Caco-2 (cell line): ENCODE measurements at places on chromosomes 3 and 15.
A peak's percentile ranks its signal among the peaks of the same experiment; 100 is the strongest.

GRCh38 chr15:80523746-80524145, 119.6 kb downstream of the ARNT2 start:
- DNase-seq: no peak

DNA sequence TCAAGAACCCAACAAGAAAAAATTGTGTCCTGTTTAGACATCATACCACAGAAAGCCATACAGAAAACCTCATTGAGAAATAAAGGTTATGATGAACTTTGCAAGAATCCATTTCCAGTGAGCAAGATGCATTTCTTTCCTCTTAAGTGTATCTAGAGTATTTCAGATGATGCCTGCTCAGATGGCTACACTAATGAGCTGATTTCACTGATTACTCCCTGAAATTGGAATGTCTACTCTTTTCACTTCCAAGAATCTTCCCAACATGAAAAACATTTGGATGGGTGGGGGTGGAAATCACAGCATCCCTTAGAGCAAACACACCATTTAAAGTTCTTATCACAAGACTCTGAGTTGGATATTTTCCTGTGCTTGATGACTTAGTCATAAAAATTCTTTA, 41.4 kb upstream of the IL12A start:
- DNase-seq: no peak

GRCh38 chr15:64527263-64527984, 67.0 kb downstream of the ZNF609 start:
- DNase-seq: no peak

- no peak for DNase-seq
These were observed 318.5 kb downstream of the TBC1D5 start for GRCh38 chr3:17423786-17424536.

DNA sequence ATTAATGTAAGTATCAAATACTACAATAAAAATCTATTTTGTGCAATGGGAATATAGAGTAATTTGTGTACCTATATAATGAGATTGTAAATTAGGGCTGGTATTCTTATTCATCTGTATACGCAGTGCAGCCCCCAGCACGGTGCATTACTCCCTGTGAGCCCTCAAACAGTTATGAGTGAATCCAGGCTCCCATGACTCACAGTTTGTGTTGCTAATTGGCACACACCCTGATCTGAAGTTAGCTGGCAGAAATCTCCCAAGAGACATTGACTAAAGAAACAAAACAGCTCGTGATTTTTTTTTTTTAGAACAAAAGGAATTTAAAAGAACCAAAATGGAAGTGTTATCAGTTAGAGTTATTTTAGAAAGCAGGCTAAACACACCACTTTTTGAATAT, 15.7 kb downstream of the GK5 start:
- DNase-seq: no peak

DNA sequence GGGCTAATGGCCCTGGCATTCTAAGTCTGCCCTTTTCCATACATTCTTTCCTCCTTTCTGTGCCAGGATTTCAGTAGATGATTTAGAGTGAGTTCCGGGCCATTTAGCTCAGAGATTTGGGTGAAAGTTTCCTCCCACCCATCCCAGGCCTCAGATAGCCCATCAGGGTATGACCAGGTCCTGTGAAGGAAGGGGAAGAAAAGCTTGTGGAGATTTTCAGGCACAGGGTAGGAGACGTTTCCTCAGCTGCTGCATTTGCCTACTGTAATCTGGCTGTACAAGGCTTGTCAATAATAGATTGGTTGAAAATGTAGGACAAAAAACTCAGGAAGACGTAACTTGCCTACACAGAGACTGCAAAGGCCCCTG, 63.2 kb upstream of the BCL6 start:
- no peak for DNase-seq

- DNase-seq: no peak
These were observed 87.5 kb upstream of the DAZL start for GRCh38 chr3:16692486-16693344.

GRCh38 chr3:60085649-60086048, 1035.8 kb upstream of the CFAP20DC start:
- DNase-seq: no peak

GRCh38 chr15:100691321-100691720, 88.9 kb downstream of the ASB7 start:
- DNase-seq: no peak

- peak; percentile 66 for DNase-seq
These were observed 199.6 kb upstream of the GADL1 start for GRCh38 chr3:31094048-31094447.

DNA sequence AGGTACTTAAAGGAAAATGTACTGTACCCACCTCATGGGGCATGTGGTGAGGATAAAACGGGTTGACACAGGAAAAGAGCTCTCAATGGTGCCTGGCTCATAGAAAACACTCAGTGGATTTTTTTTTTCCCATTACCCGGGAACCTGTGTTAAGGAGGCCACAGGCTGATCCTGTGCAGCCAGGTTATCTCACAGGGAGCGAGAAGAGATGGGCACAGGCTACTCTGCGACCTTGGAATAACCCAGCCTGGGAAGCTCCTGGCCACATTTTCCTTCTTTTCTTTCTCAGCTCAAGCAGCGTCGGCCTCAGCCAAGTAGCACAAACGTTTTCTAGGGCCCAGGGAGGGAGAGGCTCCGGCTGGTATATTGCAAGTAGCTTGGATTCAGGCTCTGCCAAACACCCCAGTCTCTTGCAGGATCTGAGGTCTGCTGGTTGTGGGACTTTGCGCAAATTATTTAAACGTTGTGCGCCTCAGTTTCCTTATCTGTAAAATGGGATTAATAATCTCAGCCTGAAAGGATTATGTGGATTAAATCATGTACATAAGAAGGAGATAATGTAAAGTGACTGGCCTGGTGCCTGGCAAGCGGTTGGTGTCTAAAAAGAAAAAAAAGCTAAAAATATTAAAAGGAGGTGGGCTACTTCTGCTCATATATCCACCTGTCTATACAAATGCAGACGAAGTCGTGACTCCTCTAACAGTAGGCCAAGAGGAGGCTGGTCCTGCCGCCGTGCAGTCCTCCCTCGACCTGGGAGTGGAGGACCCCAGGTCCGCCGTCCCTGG, 2.2 kb downstream of the FURIN start:
- no peak for DNase-seq

DNA sequence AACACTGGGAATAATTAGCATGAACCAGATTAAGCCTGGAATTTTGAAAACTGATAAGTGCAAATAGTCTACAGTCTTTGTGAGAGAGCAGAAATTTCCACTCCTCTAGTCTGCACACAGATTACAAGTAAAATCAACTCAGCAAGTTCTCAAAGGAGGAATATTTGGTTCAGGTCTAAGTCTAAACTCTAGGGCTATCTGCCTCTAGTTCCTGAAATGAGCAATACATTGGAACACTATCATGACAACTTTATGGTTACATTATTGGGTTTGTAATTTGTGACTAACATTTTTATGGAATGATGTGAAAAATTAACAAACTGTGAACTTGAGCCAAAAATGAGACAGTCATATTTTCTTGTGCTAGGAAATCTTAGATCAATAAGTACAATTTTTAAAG, 30.8 kb upstream of the ADGRG7 start:
- DNase-seq: no peak

- no peak for DNase-seq
These were observed 1.2 kb downstream of the GABRB3 start for GRCh38 chr15:26771578-26772153.
